Hypothalamus (tissue), 51 donors: ENCODE measurements at places on chromosomes 3 and 15.

DNA sequence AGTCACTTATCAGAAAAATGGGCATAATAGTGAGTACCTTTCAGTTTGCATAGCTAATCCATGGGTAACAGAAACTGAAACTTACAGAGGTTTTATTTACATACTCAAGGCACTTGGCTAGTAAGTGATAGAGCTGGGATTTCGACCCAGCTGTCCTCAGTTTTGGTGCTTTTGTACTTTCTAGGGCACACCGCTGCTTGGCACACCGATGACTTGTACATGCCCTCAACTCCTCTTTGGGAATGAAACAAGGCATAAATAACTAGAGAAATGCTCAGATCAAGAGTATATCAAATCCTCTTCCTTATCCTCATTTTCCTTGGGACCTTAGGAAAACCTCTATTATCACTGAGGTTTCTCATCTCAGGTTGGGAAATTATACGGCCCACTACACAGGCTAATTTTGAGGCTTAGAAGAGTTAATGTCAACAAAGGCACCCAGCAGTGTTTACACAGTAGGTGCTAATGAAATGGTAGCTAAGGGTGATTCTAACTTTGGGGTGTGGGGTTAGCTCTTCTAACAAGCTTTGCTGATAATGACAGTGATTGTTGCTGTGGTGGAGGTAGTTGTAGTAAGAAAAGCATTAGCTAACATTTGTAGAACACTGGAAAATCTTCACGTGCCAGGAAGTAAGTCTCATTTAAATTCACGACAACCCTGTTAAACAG, 20.3 kb upstream of the DGKG start:
- DNase-seq, result no peak

- no peak for DNase-seq
Observed at GRCh38 chr15:89813381-89814111, 1.1 kb downstream of the ANPEP start.

DNA sequence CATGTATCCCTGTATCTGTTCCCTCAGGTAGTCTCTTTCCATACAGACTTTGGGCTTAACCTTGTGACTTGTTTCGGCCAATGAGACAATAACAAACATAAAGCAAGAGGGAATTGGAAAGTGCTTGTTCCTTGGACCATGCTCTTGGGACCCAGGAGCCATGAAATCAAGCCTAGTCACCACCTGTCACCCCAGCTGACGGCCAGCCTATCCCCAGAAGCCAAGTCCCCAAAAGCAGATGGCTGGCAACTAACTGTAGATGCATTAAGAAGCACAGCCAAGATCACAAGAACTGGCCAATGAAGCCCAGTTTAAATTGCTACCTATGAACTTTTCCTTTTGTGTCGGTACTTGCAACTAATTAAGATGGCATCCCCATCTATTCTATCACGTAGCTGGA, 822.0 kb downstream of the CADM2 start:
- DNase-seq, result no peak

DNA sequence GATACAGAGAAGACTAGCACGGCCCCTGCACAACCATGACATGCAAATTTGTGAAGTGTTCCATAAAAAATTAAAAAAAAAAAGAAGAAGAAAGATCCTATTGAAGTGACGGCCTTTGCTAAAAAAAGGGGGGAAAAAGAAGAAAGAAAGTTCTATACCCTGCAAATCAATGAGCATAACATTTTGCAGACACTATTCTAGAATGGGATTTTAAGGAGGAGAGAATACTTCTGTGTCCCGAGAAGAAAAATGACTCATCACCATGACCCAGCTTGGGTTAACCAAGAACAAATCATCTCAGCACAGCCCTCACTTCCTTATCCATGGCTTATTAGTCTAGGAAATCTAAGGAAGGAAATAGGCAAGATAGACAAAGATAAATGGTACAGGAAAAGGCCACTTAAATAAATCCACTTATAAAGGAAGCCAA, 7.4 kb upstream of the SH3BP5 start:
- no peak for DNase-seq

DNA sequence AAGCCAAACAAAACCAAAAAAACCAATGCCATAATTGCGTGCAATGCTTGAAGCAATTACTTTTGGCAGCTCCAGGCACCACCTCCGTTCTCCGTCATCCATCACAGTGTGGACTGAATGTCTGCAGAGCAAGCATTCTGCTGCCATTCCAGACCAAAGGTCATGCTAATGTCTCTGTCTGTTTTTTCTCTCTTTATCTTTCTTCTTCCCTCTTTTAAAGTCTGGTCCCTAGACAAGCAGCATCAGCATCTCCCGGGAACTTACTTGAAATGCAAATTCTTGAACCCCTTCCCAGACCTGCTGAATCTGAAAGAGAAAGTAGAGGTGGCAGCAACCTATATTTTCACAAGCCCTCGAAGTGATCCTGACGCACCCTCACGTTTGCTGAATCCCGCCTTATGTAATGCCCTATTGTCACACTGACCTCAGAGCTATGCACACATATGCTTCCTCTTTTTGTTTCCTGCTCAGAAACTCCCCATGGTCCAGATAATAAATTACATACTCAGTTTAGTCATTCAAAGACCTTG, 297.3 kb upstream of the PROK2 start:
- DNase-seq, result no peak
